ENCODE measurements at places on chromosomes 2 and 18.
A peak's percentile ranks its signal among the peaks of the same experiment; 100 is the strongest.

DNA sequence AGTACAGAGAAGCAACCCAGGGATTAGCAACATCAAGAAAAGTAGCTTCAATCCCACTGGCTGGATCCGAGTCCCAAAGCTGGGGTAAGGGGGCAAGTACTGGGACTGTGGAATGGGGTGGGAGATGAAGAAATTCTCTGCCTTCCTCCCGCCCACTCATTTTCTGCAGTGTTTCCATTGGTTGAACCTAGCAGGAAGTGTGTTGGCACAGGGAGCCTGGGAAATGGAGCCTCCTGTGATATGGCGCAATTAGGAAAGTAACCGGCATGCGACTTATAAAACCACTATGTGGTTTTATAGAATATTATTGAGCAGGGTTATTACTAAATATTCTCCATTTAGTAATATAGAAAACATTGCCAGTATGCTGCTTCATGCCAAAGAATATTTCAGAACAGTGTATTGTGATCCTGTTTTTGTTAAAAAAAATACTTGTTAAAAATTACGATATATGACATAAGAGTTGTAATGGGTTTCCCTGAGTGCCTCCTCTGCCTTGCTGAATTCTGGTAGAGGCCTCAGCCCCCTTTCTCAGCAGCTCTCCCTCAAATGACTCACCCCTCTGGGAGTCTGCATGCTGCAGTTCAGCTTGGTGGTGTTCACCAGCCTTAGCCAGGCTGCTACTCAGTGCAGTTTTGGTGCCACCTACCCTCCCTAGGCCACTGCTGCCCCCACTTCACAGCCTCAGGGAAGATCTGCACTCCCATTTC is 60.5 kb downstream of the HK2 start:
- no peak for DNase-seq

- DNase-seq = no peak
These were observed 818.2 kb downstream of the SATB2 start for GRCh38 chr2:198639580-198639979.

DNA sequence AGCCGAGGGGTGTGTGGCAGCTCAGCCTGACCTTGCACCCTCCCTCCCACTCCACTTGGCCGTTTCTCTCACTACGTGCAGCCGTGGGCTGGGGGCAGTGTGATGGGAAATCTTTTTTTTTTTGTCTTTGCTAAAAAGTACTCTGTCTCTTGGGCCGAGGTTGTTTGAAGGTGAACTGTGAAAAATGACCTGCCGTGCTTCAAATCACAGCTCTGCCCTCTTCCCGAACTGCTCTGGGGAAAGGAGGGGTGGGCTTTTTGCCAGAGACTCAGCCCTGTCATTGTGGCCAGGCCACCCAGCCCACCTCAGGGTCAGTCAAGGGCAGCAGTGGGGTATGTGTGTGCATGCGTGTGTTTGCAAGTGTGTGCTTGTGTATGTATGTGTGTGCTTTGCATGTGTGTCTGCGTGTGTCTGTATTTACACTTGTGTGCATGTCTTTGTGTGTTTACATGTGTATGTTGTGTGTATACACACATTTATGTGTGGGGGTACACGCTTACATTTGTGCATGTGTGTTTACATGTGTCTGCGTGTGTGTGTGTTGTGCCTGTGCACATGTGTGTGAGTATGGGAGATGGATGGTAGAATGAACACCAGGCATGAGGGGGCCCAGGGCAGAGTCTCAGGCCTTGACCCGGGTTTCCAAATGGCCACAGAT is 61.3 kb upstream of the HAAO start:
- DNase-seq = no peak

DNA sequence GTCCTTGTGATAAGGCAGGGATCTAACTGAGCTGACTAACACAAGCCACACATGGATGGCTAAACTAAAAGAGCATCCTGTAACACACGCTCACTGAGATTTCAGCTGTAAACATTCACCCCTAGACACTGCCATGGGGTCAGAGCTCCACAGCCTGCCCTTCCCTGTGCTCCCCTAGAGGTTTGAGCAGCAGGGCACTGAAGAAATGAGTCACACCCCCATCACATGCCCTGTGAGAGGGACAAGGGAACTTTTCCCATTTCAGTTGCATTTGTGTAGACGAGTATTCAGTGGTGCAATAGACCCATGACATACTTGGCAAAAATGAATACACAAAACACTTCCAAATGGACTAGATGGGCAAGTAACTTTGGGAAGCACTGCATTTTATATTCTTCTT is 402.4 kb upstream of the LRRTM1 start:
- no peak for DNase-seq

- DNase-seq = no peak
These were observed 32.1 kb downstream of the MARCHF7 start for GRCh38 chr2:159744363-159744762.

- no peak for DNase-seq
These were observed 100.0 kb upstream of the CXCR4 start for GRCh38 chr2:136217996-136218395.

GRCh38 chr2:68908392-68908970 is 37.3 kb upstream of the BMP10 start:
- peak; percentile 25 for DNase-seq

GRCh38 chr2:6952101-6952500 is 34.9 kb downstream of the RNF144A start:
- DNase-seq = no peak

GRCh38 chr2:127630096-127630863 is 15.7 kb upstream of the GPR17 start:
- no peak for DNase-seq

DNA sequence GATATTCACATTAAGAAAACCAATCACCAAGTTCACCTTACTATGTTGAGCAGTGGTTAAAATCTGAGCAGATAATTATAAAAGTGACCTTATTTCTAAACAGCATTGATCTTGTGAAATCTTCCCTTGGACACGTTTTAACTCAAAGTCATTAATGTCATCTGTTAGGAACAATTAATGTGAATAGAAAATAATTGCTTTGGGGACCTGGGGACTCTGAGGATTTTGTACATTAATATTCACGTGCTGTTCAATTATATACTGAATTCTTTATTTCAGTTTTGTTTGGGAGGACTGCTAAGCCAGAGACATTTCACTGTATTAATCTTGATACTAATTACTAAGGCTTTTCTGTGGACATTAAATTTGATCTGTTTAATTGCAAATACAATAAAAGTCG is 127.1 kb upstream of the LYPD1 start:
- no peak for DNase-seq

GRCh38 chr2:10790228-10790973 is 22.2 kb downstream of the PDIA6 start:
- DNase-seq = no peak

- no peak for DNase-seq
These were observed 9.3 kb downstream of the HADHA start for GRCh38 chr2:26235089-26235488.

DNA sequence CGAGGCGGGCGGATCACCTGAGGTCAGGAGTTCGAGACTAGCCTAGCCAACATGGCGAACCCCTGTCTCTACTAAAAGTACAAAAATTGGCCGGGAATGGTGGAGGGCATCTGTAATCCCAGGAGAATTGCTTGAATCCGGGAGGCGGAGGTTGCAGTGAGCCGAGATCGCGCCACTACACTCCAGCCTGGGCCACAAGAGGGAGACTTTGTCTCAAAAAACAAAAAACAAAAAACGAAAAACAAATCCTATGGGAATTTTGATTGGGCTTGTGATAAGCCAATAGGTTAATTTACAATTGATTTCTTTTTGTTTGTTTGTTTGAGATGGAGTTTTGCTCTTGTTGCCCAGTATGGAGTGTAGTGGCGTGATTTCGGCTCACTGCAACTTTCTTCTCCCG is 24.2 kb upstream of the TOGARAM2 start:
- DNase-seq = no peak

- no peak for DNase-seq
These were observed 123.6 kb downstream of the LRATD1 start for GRCh38 chr2:14756122-14756541.

DNA sequence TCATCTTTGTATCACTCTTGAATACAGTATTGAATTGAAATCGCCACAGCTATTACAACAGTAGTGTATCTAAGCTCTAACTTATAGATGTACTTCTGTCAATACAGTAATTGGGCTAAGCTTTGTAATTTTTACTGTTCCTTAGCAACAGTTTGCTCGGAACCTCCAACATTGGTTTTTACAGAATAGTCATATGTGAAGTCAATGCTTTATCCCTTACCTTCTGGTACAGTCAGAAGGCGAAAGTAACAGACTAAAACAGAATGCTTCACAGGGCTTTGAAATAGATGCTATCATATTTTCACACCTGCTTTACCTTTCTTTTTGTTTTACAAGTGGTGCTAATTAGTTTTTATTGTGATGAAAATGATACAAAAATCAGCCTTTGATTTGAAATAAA is 46.9 kb upstream of the CYP20A1 start:
- no peak for DNase-seq

DNA sequence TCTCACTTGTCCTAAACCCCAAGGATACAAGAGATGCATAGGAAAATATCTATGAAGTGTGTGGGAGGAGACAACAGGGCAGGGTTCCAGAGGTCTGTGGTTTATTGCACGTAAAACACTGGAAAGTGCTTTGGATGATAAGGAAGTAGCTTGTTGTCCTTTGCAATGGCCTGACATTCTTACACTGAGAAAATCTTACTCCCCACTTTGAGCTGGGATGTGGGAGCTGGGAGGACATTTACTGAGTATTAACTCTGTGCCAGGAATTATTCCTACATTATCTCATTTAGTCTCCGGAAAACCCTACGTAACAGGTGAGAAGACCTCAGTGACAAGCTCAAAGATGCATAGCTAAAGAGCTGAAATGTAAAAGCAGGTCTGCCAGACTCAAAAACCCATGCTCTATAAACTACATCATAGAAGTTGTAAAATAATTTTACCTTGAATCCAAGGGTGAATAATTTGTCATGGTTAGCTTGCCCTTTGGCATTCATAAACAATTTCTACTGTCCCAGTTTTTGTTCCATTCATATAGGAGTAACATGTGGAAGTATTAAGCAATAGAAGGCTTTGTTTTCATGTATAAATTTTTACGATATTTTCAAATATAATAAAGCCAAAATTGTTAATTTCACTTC is 9.2 kb upstream of the GALNT3 start:
- no peak for DNase-seq

- no peak for DNase-seq
These were observed 18.1 kb upstream of the ROCK1 start for GRCh38 chr18:21129566-21130216.

DNA sequence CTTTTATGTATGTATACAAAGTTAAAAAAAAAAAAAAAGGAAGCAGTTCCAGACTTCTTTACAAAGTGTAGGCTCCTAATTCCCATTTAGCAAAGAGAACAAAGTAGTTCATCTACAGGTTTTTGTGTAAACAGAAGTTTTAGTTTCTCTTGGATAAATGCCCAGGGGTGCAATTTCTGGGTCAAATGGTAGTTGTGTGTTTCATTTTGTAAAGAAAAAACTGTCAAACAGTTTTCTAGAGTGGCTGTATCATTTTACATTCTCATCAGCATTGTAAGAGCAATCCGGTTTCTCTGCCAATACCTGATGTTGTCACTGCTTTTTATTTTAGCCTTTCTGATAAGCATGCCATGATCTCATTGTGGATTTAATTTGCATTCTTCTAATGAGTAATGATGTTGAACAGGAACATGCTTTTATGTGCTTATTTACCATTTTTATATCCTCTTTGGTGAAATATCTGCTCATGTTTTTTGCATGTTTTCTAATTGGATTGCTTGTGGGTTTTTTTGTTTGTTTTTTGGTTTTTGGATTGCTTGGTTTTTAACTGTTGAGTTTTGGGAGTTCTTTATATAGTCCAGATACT is 16.6 kb upstream of the PSME4 start:
- DNase-seq = peak; percentile 86

- DNase-seq = no peak
These were observed 22.3 kb downstream of the SEMA4F start for GRCh38 chr2:74676331-74676730.

DNA sequence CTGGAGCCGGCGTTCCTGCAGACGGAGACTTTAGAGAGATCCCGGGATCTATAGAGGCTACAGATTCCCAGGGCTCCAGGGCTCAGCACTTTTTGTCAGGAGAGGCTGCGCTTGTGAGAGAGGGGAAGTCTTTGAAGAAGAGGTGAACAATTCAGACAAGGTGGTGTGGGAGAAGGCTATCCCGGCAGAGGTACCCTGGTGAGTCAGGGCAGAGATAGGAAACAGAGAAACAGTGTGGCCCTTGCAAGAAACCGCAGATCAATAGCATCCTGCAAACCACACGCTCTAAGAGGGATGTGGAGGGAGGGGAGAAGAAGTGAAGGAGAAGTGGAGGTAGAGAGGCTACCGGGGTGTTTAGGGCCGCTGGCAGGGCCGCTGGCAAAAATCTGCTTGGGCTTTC is 160.5 kb upstream of the APCDD1 start:
- no peak for DNase-seq

- peak; percentile 73 for DNase-seq
These were observed 175.9 kb upstream of the ITGA4 start for GRCh38 chr2:181281206-181281832.

DNA sequence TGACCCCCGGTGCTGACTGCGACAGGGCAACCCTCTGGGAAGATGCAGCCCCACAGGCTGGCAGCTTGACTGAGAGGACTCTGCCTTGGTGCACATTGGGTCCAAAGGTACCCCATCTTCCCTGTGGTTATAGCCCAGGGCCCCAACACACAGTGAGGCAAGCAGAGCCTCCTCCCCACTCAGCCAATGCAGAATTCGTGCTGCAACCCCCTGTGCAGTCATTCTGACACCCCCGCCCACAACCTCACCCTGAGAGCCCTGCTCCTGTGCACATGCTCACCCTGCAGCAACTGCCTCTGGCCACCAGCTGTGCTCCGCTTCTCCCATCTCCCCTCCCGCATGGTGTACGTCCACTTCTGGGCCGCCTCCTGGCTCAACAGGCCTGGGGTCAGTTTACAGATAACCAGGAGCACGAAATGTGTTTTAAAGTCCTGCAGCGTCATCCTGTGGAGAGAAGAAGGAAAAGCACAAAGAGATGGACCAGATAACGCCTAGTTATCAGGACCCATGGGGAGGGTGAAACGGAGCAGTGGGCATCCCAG is 24.4 kb downstream of the CAPN14 start:
- no peak for DNase-seq

DNA sequence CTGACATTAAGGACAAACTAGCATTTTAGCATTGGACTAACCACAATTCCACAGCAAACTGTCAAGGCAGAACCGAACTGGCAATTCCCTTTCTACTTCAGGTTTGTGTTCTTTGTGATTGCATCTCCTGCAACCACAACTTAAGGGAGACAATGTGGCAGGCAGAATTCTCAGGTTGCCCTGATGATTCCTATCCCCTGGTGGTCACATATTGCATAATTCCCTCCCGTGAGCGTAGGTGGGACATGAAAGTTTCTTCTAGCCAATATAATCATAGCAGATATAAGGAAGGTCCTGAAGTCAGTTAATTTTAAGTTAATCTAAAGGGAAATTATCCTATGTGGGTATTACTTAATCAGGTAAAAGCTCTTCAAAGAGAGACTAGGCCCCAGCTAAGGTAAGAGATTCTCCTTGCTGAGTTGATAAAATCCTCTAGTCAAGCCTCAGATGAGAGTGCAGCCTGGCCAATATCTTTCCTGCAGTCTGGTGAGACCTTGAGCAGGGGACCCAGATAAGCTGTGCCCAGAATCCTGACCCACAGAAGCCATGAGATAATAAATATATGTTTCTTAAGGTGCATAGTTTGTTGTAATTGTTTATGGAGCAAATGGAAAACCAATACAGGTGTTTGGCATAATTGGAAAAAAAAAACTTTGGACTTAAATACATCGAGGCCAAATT is 45.9 kb upstream of the TNP1 start:
- DNase-seq = no peak
